ENCODE measurements at places on chromosomes 2 and 18. TPM values are rescaled to one million over a fixed set of nuclear protein-coding genes. Genes with fewer than 3 reads are reported as not detected.

The CDKL4 gene
- 4.2 TPM for total RNA-seq

The FASTKD1 gene
- 40.7 TPM for total RNA-seq

The COL4A3 gene
- total RNA-seq, result under 0.01 TPM

The CRACDL gene
- 0.52 TPM for total RNA-seq

The PLCL1 gene
- total RNA-seq, result 12.5 TPM

The UGT1A5 gene
- total RNA-seq, result not detected

The COQ10B gene
- total RNA-seq, result 10.4 TPM

The CERKL gene
- not detected for total RNA-seq

The GALNT5 gene
- total RNA-seq, result 3.1 TPM

The RAB17 gene
- total RNA-seq, result 1.0 TPM

The IL37 gene
- not detected for total RNA-seq

The DOK1 gene
- total RNA-seq, result 12.0 TPM

The ACTG2 gene
- 1.6 TPM for total RNA-seq

The CNGA3 gene
- total RNA-seq, result 0.52 TPM

The NEB gene
- total RNA-seq, result 833 TPM

The TMEM163 gene
- 1.0 TPM for total RNA-seq

The PRSS56 gene
- 1.0 TPM for total RNA-seq

The PAX3 gene
- 0.52 TPM for total RNA-seq

The LHCGR gene
- 4.2 TPM for total RNA-seq

The TIGD1 gene
- total RNA-seq, result 3.7 TPM

The LCT gene
- not detected for total RNA-seq

The XDH gene
- total RNA-seq, result not detected

The SAP130 gene
- total RNA-seq, result 3.1 TPM

The GAREM2 gene
- 1.0 TPM for total RNA-seq

The LRATD1 gene
- 5.2 TPM for total RNA-seq

The GPR148 gene
- total RNA-seq, result not detected

The MYO7B gene
- 1.0 TPM for total RNA-seq

The FAM124B gene
- 12.5 TPM for total RNA-seq

The MC4R gene
- total RNA-seq, result 0.52 TPM

The CNTNAP5 gene
- total RNA-seq, result not detected

The QPCT gene
- 5.2 TPM for total RNA-seq

The DYNAP gene
- total RNA-seq, result not detected

The ANO7 gene
- total RNA-seq, result not detected

The ALK gene
- total RNA-seq, result 0.52 TPM

The GULP1 gene
- 21.9 TPM for total RNA-seq

The SEH1L gene
- 18.8 TPM for total RNA-seq

The NR4A2 gene
- total RNA-seq, result 0.52 TPM

The HOXD11 gene
- not detected for total RNA-seq

The TEKT4 gene
- under 0.01 TPM for total RNA-seq

The LIMS4 gene
- total RNA-seq, result 1.0 TPM

The RTP5 gene
- total RNA-seq, result not detected

The NAT8 gene
- not detected for total RNA-seq

The NEDD4L gene
- total RNA-seq, result 34.4 TPM

The ZBTB7C gene
- 2.6 TPM for total RNA-seq

The C2orf76 gene
- 10.4 TPM for total RNA-seq

The INPP5D gene
- total RNA-seq, result 8.4 TPM

The LBH gene
- 41.2 TPM for total RNA-seq

The DOCK10 gene
- 15.1 TPM for total RNA-seq

The FEV gene
- total RNA-seq, result not detected
